ENCODE measurements at places on chromosomes 1 and 21.

DNA sequence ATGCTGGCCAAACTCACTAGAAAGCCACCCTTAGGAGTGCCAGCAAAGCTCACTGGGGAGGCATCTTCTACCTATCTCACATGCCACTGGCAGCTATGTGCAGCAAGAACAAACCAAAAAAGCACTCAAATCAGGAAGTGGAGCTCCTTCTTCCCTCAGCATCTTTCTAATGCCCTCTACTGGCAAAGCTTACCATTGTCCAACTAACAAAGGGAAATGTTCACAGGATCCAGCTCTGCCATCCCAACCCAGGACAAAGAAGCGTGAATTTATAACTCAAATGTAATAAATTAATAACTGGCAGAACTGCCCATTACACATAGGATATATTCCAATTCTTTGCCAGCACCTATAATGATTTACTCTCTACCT lies 38.9 kb downstream of the LEPR start:
- peak; percentile 39 for DNase-seq

GRCh38 chr1:182215764-182216163 lies 154.3 kb upstream of the ZNF648 start:
- DNase-seq: no peak

DNA sequence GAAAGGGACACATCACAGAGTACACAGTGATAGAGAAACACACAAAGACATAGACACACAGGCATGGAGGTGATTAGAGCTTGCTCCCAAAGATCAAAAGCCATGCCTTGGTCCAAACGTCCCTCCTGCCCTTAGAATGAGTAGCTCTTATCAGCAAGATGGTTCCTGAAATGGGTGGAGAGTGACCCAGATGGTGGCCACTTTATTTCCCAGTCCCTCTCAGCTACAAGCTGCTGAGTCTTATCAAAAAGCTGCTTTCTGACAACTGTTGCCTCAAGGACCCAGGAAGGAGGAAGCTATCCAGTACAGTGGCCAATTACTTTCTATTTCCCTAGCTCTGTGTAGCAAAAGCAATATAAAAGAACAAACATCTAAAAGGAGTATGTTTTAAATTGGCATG lies 7.7 kb upstream of the CLCA1 start:
- no peak for DNase-seq

- no peak for DNase-seq
These were observed 19.5 kb downstream of the UBASH3A start for GRCh38 chr21:42423197-42423675.

DNA sequence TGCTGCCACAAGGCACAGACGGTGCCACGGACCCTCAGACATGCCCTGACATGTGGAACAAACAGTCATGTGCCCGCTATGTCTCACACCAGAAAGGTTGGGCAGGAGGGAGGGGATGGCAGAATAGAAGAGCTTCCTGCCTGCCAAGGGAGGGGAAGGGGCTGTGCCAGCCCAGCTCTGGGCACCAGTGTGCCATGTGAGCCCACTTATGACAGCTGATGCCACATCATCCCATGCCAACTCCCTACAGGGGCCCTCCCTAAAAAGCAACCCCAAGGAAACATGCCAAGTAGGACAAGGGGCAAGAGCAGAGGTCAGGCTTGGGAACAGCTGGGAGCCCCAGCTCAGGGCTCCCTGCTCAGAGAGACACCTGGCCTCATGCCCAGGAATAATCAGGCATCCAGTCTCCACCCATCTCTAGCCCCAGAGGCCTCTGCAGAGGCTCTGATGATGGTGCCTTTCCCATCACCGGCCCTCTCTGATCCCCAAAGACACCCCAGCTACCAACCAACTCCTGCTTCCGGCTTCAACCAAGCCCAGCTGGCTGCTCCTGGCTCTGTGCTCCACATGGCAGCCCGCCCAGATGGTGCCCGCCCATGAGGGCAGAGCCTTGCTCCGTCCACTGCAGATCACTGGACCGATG lies 10.3 kb downstream of the ADGRB2 start:
- DNase-seq: peak; percentile 41
